ENCODE measurements at places on chromosomes 2 and 18. TPM values are rescaled to one million over a fixed set of nuclear protein-coding genes. Genes with fewer than 3 reads are reported as not detected.

DNA sequence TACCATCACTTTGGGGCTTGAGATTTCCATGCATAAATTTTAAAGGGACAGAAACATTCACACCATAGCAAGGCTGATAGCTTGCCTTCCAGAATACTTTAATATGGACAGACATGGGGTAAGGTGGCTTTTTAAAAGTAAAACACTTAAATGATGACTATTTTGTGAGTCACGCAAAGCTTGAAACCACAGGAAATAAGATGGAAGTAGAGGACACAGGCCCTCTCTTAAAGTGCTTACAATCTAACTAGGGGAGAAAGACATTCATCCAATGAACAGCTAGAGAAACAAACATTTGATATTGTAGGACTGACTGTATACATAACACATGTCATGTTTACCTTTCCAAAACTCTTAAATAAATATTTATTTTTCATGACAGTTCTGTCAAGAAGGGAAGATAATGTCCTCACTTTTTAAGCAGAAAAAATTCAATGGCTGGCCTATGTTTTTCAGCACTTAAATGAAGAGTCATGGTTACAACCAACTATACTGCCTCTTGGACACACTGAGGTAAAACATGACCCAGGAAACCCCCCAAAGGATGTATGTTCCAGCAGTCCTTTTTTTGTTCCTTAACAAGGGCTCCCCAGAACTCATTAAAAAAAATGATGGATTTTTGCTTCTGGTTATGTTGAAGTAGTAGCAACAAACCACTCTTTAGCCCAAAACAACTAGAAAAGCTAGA is 120.0 kb upstream of the RBMS1 start:
- DNase-seq = no peak
- H3K27me3 ChIP-seq = no peaks in the 10 kb centered on the region

DNA sequence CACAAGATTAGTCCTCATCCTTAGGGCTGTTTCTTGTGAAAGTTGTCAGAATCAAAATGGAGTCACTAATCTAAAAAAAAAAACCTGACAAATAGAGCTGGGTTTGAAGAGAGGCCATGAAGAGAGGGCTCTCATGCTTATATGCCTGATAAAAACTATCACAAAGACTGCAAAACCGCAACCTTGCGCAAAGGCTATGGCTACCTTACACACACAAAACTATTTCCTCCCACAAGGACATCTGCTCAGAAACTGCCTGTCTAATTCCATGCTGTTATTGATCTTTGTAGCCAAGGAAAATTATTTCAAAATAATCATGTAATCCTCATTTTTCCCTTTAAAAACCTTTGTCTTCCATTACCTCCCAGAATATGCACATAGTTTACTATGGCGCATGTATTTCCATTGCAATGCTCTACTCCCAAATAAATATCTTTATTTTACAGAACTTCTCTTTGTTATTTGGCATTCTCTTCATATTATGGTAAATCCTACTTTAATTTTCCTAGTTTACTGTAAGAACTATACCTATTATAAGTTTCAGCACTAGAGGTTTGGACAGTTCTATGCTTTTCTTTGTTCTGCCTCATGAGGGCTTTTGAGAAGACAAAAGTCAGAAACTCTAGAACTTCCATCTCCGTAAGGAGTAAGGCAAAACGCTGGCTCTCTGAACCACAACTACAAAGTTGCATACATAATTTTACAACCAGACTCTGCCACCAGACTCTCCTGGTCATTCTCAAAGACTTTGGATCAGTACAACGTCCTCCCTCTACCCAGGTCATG is 9.6 kb upstream of the DPYSL5 start:
- H3K4me1 ChIP-seq = no peaks in the 10 kb centered on the region
- peaks cover 6% of the 10 kb centered on the region for H3K27me3 ChIP-seq
- H3K36me3 ChIP-seq = no peaks in the 10 kb centered on the region
- no peak for DNase-seq
- H3K27ac ChIP-seq = no peak overlapping the region

DNA sequence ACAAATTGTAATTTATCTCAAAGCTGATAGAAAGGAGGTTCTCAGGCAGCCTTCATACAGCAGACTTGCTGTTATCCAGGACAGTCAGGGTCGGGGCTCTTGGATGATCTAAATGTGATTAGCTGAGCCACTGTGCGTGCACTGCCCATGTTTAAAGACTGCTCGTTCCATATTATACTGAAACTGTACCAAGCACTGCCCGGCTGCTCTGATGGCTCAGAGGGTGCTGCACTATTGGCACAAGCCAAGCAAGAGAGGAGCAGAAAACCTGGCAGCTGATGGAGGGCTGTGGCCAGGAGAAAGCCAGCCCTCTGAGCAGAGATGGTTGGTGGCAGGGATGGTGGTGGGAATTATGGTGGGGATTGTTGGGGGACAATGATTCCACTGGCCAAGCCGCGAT is 63.4 kb downstream of the COL6A3 start:
- DNase-seq = no peak
- no peaks in the 10 kb centered on the region for H3K4me1 ChIP-seq
- no peak overlapping the region for H3K4me3 ChIP-seq
- H3K36me3 ChIP-seq = no peaks in the 10 kb centered on the region
- H3K27me3 ChIP-seq = no peaks in the 10 kb centered on the region

- H3K27ac ChIP-seq = no peak overlapping the region
- H3K36me3 ChIP-seq = no peaks in the 10 kb centered on the region
- H3K4me3 ChIP-seq = no peak overlapping the region
- DNase-seq = no peak
- H3K27me3 ChIP-seq = no peaks in the 10 kb centered on the region
These were observed 18.0 kb downstream of the LRRC30 start for GRCh38 chr18:7248877-7249276.

DSC1 gene
- 0.11 TPM for total RNA-seq
